ENCODE measurements at places on chromosomes 3 and 15. TPM values are rescaled to one million over a fixed set of nuclear protein-coding genes. Genes with fewer than 3 reads are reported as not detected.

GRCh38 chr3:12278566-12278965 is 10.3 kb upstream of the PPARG start:
- no peak for DNase-seq

Gene AVEN
- polyA plus RNA-seq = 13.0 TPM

DNA sequence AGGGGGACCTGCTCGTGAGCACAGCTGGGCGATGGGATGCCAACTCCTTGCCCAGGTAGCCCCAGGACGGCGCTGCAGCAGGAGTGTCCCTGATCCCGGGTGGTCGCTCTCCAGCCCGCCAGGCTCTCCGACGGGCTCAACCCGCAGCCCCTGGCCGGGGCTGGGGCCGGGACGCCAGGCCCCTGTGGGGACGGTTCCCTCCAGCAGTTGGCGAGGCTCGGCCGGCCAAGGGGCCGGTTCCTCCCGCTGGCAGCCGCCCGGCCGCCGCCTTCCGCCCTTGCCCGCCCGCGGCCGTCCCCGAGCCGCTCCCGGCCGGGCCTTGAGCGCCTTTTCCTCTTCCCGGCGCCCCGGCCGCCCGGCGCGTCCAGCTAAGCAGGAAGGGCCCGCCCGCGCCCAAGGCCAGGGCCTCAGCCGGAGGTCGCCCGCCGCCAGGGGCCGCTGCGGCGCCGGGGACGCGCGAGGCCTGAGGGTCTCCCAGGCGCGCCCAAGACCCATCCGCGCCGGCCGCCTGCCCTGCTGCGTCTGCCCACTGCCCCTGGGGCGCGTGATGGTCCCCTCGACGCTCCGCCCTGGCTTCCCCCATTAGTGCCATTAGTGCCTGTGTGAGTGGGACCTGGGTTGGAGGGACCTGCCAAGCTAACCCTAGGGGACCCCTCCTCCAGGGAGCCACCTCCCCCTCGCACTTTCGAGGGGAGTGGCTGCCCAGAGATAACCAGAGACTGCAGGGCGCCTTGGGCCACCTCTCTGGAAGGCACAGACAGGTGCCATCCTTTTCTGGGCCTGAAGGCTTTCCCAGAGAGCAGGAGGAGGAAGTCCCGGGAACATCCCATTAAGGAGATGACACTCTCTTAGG is 106.4 kb downstream of the FBLN2 start:
- peak; percentile 60 for DNase-seq

DNA sequence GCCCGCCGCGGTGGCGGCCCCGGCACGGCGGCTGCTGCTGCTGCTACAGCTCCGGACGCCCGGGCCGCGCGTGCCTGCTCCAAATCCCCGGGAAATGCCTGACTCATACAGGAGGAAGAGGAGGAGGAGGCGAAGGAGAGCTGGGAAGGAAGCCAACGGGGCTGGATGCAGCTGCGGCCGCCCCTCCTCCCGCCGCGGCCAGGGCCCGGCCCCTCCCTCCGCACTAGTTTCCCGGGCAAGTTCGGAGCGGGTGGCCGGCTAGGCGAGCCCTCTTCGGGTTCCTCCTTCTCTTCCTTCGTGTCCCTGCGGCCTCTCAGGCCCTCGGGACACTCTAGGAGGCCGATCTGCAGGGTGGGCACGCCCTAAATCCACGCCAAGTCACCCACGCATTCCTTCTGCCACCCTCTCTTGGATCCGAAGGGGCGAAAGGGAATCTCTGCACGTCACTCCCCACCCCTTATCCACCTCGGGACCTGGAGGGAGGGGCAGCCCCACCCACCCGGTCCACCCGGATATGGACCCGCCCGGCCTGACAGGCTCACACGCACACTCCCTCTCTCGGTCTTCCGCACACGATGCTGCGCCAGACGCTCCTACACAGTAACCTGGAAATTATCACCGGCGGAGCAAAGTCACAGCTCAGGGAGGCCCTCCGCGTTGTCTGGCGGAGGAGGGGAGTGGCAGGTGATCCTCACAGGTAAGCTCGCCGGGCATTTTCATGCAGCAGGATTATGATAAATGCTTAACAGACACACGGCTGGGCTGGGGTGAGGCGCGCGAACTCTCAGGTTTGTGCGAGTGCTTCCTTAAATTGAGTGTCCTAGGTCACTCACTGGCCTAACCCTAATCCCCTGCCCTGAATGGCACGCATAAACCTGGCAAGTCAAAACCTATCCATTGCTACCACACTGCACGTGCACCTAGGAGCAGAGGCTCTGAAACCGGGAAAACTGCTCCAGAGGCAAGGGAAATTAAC is at the start of the genes OSBPL10 and ZNF860:
TSS of gene OSBPL10 (minus strand) at position 57 of the 976 bp plus-strand sequence. CDS start 83 bp downstream, outside the sequence.
TSS of gene ZNF860 (plus strand) at position 545 of the 976 bp plus-strand sequence. CDS start 7,330 bp downstream, outside the sequence.
- peak; percentile 78 for DNase-seq

DNA sequence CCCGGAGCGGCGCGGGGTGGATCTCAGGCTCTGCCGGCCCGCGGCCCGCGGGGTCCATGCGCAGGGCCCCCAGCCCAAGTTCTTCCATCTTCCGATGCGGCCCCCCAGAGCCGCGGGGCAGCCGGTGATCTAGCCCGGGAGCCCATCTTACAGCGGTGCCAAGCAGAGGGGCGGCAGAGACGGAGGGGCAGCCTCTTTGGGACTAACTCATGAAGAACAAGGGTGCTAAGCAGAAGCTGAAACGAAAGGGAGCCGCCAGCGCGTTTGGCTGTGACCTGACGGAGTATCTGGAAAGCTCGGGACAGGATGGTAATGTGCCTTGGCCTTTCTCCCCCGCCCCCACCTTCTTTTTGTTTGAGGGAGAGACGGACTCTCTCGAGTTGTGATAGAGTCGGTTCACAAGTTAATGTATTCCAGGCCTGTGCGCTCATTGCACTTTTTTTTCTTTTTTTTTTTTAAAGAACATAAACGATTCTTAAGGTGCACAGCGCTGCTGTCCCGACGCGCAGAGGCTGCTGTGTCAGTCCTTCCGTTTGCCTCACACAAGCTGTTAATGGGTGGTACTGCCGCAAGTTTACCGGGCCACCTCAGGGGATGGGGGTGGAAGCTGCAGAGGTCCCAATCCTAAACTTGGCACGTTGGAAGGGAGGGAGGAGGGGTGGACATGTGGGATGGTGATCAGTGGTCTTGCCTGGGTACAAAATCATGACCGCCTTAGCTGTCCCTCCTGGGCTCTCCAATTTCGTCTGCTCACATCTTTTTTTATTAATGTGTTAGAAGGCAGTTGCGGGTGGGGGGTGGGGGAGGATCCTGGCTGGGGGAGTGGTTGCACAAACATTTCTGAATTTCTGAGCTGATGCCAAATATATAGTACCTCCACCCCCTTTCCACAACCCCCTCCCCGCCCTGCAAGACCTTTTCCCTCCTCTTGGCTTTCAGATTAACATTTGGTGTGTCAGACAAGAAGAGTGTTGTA is 801 bp downstream of the ARHGAP31 start:
- peak; percentile 64 for DNase-seq

Gene KLF15
- 11.3 TPM for polyA plus RNA-seq

DNA sequence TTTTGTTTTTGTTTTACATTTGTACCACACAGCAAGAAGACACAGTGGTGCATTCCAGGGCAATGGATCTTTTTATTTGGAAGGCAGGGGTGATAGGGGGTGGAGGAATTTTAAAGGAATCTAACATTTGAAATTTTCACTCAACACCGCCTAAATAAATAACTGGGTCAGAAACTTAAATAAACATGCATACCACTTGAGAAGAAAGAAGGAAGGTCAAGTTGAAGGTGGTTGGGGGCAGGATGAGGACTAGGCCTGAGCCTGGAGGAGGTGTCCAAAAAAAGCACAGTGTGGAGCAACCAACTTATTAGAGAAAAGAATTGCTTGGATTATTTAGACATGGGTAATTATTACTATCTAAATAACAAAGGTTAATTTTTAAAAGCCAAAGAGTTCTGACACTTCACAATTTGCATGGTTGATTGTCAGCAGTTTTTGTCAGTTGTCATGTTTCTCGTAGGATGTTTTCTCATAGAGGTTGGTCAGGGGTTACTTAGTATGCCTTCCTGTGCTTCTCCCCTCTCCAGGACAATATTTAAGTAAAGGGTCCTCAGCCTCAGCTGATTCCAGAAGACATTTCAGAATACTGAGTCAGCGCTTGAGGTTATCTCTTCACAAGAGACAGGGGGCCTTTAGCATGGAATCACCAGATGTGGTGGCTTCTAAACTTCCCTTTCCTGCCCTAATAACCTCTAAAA is 173.7 kb upstream of the SLC2A2 start:
- DNase-seq = no peak

GRCh38 chr3:186931532-186932280 is 1.4 kb downstream of the ST6GAL1 start:
- peak; percentile 75 for DNase-seq

Gene MST1
- 133 TPM for polyA plus RNA-seq

GRCh38 chr15:60426870-60427508 is 29.2 kb upstream of the ANXA2 start:
- DNase-seq = no peak

Gene PIF1
- 17.9 TPM for polyA plus RNA-seq

Gene KCNH8
- polyA plus RNA-seq = 1.8 TPM

DNA sequence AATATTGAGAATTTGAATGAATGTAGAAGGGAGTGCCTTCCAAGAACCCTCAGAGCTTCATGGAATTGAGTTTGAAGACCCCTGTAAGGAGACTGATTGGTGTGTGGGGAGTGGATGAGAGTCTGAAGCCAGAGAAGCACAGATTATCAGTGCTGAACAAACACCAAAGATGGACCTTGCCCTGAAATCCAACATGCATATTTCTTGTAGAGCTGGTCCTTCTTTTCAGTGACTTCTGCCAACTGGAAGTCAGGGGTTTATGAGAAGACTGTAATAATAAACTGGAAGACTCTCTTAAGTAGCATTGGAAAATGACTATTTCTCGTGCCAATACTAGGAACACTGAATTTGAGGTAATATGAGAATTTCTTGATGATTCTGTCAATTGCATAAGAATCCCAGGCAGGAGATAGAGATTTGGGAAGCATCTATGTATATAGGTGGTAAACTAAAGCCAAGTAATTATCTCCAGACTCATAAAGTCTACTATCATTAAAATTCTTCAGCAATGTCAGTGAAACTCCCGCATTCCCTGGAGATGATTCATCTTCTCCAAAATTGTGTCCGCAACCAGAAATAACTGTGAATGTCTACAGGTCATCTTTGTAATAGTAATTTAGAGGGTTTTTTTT is 213.8 kb downstream of the IL5RA start:
- DNase-seq = no peak

Gene EPHA6
- polyA plus RNA-seq = 1.2 TPM

Gene NR2E3
- 1.0 TPM for polyA plus RNA-seq

DNA sequence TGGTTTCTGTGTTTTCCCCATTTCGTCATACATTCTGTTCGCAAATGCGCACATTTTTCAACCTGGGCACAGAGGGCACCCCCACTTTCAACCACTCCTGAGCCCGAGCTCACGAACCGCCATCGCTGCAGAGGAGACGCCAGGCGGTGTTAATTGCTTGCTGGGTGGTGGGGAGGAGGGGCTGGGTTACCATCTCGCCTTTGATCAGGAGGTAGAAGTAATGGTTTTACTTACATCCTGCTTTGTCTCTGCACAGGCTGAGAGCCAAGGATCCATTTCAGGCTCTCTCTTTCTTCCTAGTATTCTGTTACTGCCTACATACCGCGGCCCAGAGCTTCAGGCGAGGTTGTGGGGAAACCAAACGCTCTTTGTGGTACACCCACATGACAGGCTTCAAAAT is 177.3 kb upstream of the WNT5A start:
- no peak for DNase-seq

GRCh38 chr3:146715170-146715569 is 110.0 kb upstream of the PLSCR5 start:
- no peak for DNase-seq

GRCh38 chr15:75620841-75621391 is 4.6 kb downstream of the SNUPN start:
- DNase-seq = no peak

DNA sequence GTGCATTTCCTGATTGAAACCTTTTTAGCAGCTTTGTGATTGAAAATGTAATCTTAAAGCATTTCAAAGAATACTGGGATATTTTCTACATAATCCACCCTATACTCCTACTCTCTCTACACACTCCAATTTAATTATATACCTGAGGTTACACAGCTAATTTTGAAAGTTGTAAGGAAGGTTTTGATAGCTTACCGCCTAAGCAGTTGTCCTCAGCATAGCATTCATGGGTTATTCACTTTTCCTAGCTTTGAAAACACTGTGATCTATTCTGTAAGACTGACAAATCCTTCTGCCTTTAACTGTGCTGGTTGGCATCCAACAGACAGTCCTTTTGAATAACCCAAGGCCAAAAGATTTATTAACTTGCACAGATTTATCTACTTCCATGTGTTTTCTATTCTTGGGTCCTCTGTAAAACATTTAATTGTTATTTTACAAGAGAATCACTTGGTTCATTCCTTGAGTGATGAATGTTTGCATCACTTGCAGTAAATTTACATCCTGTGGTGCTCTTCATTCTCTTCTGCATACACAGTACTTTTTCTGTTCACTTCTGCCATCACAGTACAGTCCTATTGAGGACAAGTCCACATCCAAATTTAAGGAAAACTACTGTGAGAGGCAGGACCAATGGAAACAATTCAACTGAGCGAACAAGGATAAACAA is 44.8 kb downstream of the SERPINI1 start:
- no peak for DNase-seq

Gene SORD
- 41.2 TPM for polyA plus RNA-seq

GRCh38 chr3:192597506-192597905 is 129.8 kb downstream of the FGF12 start:
- DNase-seq = no peak

- DNase-seq = no peak
Observed at GRCh38 chr3:157500232-157500631, 3.0 kb downstream of the VEPH1 start.

- DNase-seq = no peak
Observed at GRCh38 chr3:127730666-127731295, 58.0 kb downstream of the ABTB1 start.

DNA sequence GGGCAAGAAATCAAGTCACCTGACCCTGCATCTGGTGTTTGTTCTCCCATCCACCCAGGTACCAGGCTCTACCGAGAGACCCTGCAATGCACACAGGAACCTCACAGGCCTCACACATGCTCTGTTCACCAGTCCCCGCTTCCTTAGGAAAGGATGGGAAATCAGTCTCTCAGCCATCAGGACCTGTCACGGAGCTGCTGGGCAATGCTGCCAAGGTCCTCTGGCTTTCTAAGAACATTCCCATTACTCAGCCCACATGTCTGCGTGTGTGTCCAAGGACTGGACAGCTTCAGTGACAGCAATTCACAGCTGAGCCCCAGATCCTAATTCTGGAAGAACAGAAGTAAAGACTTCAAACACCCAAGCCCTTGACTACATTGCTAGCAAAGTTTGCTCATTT is 6.5 kb upstream of the SRGAP3 start:
- no peak for DNase-seq

GRCh38 chr3:128461731-128462130 is 5.0 kb downstream of the DNAJB8 start:
- DNase-seq = no peak

- no peak for DNase-seq
Observed at GRCh38 chr3:65975032-65975431, 63.7 kb downstream of the MAGI1 start.
